Renal cortical epithelial cell (primary cell): ENCODE measurements at places on chromosomes 1 and 21. TPM values are rescaled to one million over a fixed set of nuclear protein-coding genes. Genes with fewer than 3 reads are reported as not detected.
A peak's percentile ranks its signal among the peaks of the same experiment; 100 is the strongest.

The YOD1 gene
- total RNA-seq = 15.1 and 15.5 TPM in 2 replicates

- no peak for DNase-seq
Observed at GRCh38 chr1:7847599-7847998, 5.3 kb downstream of the UTS2 start.

The OR2T33 gene
- total RNA-seq = not detected in 2 replicates

DNA sequence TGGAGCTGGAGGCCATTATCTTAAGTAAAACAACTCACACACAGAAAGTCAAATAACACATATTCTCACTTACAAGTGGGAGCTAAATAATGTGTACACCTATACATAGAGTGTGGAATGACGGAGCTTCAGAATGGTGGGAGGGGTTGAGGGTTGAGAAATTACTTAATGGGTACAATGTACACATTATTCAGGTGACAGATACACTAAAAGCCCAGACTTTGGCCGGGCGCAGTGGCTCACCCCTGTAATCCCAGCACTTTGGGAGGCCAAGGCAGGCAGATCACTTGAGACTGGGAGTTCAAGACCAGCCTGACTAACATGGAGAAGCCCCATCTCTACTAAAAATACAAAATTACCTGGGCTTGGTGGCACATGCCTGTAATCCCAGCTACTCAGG is 24.9 kb upstream of the LRIG2 start:
- no peak for DNase-seq

The OLIG2 gene
- not detected in 2 replicates for total RNA-seq

The CLDN17 gene
- not detected in 2 replicates for total RNA-seq

DNA sequence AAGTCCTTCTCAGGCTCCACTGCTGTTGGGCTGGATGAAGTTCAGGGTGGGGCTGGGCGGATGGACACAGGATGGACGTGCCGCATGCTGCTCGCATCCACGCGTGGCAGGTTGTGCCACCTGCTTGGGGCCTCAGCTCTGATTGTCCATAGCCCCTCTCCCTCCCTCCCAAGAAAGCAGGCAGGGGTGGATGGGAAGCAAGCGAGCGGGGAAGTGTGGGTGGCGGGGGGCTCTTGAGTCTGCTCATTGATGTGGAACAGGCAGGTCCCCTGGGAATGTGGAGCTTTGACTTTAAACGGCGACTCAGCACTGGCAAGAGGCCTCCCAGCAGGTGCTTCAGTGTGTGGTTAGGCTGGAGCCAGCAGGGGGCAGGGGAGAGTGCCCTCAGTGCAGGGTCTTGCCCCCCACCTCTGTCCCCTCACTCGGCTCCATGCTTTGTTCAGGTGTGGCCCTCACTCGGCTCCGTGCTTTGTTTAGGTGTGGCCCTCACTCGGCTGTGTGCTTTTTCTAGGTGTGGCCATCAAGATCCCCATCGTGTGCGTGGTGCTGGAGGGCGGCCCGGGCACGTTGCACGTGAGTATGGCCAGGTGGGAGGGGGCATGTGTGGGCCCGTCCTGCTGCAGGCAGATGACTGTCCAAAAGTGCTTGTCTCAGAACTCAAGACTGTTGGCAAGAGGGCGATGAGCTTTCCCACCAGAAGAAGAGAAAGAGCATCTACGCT is 23.9 kb downstream of the TRPM2 start:
- DNase-seq = no peak

DNA sequence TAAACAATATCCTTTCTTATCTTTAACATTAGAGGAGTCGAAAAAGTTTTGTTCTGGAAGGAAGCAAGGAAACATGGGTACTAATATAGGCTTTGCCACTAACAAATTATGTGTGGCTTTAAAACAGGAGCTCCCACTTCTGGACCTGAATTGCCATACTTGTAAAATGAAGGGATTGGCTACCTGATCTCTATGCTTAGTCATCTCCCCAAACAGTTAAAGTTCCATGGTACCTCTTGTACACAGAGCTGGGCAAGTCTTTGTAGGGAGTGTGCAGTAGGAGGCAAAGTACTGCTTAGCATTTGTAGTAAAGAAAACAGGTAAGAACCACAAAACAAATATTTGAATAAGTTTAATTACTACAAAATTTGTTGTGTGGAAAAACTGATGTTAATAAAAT is 81.3 kb downstream of the MAST2 start:
- peak; percentile 57 for DNase-seq

DNA sequence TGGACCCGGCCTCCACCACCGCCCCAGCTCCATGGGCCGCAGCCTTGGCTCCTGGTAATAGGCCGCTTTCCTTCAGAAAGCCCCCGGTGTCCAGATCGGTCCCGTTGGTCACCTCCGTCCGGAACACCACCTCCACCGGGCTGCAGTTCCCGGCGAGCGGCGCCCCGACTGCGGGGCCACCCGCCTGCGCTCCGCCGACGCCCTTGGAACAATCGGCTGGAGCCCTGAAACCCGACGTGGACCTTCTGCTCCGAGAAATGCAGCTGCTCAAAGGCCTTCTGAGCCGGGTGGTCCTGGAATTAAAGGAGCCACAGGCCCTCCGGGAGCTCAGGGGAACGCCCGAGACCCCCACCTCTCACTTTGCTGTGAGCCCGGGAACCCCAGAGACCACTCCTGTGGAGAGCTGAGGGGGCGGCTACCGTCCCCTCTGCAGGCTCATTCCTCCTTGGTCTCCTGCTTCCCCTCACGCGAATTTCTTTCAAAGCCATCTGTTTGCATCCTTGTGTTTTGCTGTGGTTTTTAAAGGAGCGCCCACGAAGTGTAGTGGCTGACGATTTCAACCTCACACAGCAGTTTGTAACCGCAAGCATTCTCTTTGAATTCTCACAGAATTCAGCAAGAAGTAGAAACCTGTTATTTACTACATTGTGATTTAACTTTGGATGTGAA is 6.0 kb downstream of the FCRLB start:
- peak; percentile 87 for DNase-seq

The ARHGEF19 gene
- 2.3 and 3.3 TPM in 2 replicates for total RNA-seq

The KRTAP12-2 gene
- total RNA-seq = not detected in 2 replicates

- no peak for DNase-seq
Observed at GRCh38 chr1:40817791-40818263, 34.2 kb downstream of the KCNQ4 start.

DNA sequence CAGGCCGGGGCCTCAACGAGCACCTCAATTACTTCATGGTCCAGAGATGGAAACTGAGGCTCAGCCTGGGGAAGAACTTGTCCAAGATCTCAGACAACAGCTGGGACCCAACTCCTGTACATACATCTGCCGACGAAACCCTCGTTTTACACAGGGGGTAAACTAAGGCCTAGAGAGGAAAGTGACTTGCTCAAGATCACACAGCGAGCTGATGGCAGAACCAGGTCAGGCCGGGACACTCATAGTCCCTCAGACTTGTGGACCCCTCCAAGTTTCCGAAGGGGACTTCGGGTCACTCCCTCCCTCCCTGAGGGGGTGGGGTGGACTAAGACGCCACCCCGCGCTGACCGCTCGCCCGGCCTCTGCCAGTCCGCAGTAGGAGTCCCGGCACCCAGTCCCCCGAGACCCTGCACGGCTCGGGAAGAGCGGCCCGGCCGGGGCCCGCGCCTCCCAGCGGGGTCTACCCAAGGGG is 430 bp downstream of the WASF2 start:
- peak; percentile 9 for DNase-seq

- no peak for DNase-seq
Observed at GRCh38 chr1:81850495-81850894, 49.8 kb downstream of the ADGRL2 start.

The DYNLT5 gene
- 0.30 TPM in 1 of 2 replicates, not detected in the other for total RNA-seq

DNA sequence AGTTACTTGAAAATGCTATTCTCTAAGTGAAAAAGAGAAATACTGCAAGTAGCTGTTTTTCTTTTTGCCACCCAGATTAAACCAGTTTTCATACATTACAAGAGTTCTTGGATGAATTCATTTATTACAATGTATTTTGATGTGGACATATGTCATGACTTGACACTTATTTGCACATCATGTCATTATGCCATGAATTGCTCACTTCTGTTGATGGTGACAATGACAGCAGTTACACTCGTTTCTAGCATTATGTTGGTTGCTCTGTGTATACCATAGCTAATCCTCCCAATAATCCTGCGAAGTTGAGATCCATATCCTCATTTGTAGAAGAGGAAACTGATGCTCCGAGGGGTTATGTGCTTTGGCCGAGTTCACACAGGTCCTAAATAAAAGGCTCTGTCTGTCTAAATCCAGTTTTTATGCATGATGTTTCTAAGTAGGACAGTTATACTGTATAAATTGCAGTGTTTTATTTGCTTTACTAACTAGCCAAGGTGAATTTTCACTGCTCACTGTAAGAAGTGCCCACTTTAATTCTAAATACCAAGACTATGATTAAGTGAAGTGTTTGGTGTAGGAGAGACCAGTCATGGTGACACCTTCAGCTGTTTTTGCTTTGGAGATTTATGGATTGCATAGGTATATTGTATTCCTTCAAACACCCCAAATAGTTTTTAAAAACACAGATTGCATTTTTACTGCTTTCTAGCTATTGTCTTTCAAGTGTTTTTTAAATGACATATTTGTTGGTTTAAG is 56.7 kb downstream of the PRDM2 start:
- DNase-seq = no peak

The MCOLN2 gene
- total RNA-seq = 0.89 and 1.9 TPM in 2 replicates

The INAVA gene
- total RNA-seq = 28.1 and 58.5 TPM in 2 replicates

DNA sequence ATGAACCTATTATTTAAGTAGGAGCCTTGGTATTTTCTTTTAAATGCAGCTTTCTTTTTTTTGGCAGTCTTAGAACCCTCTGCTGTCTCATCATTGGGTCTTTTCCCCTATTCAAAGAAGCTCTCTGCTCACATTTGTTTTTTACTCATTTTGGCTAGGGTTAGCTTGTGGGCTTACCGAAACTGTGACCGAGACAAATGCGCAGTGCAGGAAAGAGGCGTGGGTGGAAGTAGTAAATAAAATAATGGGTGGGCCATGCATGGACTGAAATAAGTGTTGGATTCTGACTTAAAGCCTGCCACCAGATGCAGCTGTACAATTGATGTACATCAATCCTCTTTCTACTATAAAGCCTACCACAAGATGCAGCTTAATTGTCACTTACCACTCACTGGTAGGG is 14.7 kb downstream of the XPR1 start:
- no peak for DNase-seq

- DNase-seq = no peak
Observed at GRCh38 chr1:193310564-193310963, 124.2 kb upstream of the B3GALT2 start.

DNA sequence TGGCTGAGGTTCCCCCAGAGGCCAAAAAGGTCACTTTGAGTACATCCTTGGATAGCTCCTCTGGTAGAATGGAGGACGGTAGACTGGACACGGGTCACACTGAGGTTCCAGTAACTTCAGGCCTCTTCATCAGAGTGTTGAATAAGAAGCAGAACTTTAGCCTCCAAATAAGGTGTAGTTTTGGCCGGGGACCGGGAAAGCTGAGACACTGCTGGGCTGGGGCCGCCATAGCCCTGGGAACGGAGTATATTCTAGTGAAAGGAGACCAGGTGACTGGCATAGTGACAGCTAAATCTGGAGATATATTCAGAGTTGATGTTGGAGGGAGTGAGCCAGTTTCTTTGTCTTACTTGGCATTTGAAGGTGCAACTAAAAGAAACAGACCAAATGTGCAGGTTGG is 84.1 kb downstream of the EVA1C start:
- DNase-seq = no peak

DNA sequence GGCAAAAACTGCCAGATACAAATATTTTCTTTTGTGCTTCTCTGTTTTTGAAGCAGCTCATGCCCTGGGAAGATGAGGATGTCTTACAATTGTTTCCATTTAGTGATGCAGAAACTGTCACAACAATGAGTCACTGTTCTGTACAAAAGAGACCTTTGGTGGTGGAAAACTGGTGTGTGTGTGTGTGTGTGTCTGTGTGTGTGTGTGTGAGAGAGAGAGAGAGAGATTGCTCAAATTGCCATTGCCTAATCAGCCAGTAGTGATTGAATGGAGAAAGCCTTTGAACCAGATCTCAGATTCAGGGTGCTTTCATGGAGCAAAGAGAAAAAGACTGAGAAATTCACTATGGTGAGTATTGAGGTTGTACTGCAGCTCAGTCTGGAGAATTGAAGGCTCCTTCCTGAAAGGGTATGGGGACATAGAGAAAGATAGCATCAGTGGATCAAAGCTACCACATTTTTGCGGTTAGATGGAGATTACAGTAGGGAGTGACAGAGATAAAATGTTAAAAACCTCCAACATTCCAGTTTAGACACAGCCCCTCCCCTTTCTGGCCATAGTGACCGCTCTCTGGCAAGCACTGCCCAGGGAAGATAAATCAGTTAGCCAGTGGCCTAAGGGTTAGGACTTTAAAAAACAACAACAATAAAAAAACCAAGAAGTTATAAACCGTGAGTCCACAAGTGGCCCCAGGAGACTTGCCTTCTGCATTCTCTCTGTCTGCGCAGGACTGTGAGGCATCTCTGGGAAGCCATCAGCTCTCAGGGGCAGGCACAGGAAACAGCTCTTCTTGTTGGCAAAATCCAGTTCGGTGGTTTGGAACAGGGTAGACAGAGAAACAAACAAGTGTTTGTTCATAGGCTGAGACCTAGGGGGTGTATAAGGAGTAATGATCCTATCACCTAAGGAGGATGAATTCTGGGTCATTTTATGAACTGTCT is 406.5 kb downstream of the DUSP10 start:
- DNase-seq = peak; percentile 93

The KCNE2 gene
- not detected in 2 replicates for total RNA-seq

DNA sequence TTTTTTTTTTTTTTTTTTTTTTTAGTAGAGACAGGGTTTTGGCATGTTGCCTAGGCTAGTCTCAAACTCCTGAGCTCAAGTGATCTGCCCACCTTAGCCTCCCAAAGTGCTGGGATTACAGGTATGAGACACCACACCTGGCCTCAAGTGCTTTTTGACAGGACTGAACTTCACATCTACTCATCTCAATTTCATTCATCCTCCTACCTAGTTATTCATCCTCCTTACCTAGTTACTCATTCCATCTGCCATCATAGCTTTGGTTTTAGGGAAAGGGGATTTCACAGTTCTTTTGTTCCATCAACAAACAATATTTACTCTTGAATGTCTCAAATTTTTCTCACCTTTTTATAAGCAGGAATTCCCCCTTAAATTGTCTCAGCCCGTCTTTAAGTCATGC is 38.6 kb upstream of the RALGPS2 start:
- DNase-seq = no peak

The SRSF11 gene
- total RNA-seq = 79.5 and 140 TPM in 2 replicates

DNA sequence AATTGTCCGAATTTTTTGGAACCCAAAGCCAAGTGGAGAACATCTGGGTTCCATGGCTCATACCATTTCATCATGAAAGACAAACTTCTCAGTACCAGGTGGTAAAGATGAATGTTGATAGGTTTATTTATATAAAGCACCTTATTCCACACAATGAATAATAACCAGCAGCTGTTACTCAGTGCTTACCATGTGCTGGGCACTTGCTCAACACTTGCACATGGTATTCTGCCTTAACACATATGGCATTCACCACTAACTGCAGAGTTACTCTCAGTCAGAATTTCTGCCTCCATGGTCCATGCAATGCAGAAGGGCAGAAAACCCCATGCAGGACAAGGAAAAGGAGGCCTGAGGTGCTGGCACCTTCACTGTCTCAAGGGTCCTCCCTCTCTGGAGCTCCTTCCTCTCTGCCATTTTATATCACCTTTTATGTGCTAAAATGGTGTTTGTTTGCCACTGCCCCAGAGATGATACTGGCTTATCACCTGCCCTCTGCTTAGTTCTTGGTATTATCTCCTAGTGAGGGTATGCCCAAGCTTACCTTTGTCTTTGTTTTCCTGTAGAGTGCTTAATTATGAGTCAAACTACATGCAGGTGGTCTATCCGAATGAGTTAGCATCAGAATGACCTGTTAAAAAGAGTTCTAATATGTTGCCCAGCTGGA is 76.7 kb upstream of the ZNF326 start:
- DNase-seq = peak; percentile 70
